IPS-NIHi11 (cell line): ENCODE measurements at places on chromosomes 7 and 10.

GRCh38 chr7:51031216-51031615 is 248.5 kb upstream of the GRB10 start:
- no peak for DNase-seq

DNA sequence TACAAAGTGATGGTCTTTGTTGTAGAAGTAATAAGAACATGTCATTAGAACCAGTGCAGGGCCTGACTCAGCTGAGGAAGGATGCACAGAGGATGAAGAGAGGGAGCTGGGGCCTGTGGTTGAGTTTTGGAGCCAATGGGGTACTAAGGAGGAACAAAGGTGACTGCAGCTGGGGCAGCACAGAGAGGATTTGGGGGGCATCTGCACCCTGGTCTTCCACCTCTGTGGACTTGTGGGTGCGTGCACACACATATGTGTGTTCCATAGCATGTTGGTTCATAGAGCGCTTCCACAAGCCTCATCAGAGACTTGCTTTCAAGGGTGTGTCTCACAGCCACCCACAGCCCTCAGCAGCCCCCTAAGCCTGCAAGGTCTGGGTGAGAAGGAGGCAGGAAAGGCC is 650.3 kb upstream of the MGMT start:
- no peak for DNase-seq

- DNase-seq = no peak
These were observed 37.3 kb downstream of the ZCCHC24 start for GRCh38 chr10:79407811-79408795.

GRCh38 chr7:95585426-95585789 is 10.9 kb downstream of the PDK4 start:
- DNase-seq = no peak

DNA sequence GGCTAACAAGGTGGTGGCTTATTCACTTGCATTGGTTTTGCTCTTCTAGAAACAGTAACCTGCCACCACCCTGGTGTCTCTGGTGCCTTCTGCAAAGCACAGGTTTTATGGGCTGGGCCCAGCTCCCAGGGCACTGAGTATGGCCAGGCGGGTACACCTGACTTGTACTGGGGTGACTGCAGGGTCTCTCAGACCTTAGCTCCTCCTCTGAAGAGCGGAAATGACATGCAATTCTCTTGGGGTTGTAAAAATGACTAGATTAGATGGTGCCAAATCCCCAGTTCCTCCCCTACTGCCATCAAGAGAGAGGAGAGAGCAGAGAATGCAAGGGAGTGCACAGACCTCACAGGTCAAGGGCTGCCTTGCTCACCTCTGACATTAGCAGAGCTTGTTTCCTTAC is 14.7 kb downstream of the ESYT2 start:
- DNase-seq = no peak

DNA sequence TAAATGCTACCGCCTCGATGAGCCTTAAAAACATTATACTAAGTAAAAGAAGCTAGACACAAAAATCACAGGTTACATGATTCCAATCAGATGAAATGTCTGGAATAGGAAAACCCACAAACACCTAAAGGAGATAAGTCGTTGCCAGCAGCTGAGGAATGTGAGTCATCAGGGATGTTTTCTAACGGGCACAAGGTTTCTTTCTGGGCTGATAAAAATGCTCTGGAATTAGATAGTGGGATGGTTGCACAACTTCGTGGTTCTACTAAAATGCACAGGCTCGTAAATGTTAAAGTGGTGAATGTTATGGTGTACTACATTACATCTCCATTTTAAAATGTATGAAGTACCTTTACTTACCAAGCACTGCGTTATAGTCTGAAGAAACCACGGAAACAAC is 9.7 kb downstream of the ABLIM1 start:
- DNase-seq = no peak

DNA sequence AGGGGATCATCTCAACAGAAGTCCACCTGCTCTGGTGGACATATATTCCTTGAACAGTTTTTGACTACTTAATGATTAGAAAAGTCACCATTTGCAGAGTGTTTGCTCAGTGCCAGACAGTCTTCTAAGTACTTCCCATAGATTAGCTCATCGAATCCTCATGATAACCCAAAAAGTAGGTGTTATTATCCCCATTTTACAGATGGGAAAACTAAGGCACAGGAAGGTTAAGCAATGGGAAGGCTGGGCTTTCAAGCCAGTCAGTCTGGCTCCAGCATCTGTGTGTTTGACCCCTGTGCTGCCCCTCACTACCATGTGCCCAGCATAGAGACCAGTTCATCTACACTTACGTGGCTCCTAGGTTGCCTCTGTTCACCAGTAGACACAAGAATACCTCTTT is 15.9 kb downstream of the CDHR3 start:
- DNase-seq = no peak

DNA sequence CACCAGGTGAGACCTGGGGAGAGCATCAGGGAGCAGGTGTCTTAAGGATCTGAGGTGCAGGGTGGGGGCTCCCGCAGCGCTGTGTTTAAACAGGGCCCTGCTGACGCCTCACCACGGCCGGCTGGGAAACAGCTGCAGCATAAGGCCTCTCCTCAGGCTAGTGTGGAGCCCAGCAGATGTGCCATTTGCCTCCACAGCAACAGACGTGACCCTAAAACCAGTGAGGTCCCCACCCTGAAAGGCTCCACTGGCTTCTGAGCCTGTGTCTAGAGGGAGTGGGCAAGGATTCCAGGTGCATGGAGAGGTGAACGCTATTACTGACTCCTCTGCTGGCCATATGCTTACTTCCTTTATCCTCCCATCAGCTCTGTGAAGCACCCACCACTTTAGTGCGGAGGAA is 47.8 kb downstream of the SYPL1 start:
- no peak for DNase-seq

DNA sequence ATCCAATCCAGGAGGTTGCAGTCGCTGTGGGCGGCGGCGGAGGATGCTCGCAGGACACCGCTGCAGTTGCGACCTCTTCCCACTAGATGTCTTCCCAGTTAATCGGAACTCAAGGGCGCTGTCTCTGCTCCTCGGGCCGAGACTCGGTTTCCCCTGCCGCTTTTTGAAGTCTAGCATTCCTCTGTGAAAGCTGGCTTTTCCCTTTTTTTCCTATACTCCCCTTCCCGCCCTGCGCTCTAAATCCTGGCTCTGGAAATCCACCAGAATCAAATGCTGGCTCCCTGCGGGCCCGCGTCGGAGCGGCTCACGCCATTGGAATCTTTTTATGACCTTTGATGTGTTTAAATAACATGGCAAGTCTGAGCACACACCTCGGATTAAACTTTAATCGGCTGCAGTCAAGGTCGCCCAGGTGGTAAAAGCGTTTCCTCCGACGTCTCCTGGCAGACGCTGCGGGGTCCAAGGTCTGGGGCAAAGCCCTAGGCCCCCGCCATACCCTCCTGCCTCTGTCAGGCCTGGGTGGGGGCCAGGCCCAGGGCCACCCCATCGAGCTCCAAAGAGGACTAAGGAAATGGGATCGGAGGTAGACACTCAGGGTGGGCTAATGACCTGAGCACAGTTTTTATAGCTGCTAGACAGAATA is 10.7 kb upstream of the HOXA13 start:
- DNase-seq = peak; percentile 73

GRCh38 chr7:34108165-34108564 is 202.8 kb downstream of the BMPER start:
- no peak for DNase-seq
